ENCODE measurements at places on chromosomes 12 and 14.

DNA sequence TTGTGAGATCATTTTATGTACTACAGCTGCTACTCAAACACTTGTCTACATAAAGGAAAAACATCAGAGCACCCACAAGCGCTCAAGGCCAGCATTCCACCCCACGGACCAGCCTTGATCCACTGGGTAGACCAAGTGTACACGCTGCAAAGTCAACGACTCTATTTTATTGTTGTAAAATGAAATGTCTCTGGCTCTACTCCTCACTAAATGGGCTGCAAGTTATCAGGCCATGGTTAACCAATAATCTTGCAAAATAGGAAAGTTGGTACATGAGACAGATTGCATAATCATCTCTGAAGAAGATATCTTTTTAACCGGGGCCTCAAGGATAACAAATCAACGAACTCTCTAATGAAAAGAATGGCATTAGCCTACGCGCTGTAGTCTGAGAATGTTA is 69.9 kb upstream of the FOXN3 start:
- DNase-seq, result no peak

DNA sequence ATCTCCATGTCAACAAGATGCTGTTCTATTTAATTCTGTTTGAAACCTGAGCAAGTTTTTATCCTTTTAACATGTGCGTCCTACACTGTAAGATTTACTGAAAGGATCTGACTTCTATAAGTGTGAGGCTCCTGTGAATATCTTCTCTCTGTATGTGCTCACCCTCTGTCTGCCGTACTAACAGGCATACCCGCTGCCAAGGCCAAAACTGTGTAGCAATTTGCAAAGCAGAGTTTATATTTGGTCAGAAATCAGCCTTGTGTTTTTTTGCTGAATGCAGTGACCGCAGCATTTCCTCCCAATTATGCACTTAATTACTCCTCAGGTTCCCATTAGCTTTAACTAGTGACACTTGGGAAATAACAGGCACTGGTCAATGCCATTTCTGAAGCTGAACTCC is 12.3 kb downstream of the CHST11 start:
- no peak for DNase-seq

DNA sequence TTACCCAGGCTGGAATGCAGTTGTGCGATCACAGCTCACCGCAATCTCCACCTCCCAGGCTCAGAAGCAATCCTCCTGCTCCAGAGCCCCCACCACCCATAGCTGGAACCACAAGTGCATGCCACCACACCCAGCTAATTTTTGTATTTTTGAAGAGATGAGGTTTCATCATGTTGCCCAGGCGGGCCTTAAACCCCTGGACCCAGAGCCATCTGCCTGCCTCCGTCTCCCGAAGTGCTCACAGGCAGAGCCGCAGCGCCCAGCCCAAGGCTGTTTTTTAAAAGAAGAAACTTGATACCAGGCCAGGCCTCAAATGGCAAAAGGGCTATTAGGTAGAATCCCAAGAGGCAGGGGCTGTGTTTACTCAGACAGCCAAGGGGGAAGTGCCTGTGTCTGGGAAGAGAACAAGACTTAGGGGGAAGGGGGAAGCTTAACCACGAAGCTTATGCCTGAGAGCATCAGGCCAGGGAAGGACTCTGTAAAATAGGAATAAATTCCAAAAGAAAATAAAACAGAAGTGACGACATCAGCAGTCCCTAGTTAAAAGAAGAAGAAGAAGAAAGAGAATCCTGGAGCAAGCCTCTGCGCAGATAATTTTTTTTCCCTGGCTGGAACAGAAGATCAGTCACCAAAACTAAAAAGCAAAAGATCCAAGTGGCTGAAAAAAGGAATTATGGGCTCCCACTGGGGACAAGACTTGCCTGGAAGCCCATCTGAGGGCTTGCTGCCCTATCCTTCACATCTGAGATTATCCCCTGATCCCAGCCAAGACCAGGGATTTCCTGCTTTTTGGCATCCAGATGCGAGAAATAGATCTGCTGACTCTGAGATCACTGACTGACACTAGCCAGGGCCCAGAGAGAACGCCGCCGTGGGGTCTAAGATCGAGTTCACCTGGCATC is 170.5 kb downstream of the NDUFA12 start:
- no peak for DNase-seq

DNA sequence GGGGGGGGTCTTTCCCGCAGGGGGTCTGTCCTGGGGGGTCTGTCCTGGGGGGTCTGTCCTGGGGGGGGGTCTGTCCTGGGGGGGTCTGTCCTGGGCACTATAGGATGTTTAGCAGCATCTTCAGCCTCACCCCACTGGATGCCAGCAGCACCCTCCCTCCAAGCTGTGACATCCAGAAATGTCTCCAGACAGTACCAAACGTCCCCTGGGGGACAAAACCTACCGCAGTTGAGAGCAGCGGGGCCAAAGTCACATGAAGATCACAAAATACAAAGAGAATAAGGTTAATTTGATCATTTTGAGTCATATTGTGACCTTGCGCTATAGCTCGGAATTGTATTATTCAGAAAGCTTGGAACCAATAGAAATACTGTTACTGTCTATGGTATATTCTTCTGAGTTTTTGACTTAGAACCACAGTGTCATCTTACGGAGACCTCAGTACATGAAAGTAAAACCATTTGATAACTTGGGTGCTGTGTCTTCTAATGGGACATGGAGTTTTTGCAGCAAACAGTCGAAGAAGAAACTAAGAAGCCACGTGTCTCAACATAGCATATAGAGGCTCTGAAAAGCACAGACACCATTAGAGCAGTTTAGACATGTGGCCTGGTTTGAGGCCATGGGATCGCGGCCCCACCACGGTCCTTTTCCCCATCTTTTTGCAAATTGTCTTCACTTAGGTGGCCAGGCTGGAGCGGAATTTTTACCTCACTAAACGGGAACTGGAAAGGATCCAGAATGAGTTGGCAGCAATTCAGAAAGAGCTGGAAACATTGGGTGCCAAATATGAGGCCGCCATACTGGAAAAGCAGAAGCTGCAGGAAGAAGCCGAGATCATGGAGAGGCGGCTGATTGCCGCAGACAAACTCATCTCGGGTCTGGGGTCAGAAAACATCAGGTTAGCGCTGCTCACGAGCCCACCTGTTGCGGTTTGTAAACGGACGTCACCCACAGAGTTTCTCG is 59.9 kb downstream of the CCDC92 start:
- DNase-seq, result no peak

DNA sequence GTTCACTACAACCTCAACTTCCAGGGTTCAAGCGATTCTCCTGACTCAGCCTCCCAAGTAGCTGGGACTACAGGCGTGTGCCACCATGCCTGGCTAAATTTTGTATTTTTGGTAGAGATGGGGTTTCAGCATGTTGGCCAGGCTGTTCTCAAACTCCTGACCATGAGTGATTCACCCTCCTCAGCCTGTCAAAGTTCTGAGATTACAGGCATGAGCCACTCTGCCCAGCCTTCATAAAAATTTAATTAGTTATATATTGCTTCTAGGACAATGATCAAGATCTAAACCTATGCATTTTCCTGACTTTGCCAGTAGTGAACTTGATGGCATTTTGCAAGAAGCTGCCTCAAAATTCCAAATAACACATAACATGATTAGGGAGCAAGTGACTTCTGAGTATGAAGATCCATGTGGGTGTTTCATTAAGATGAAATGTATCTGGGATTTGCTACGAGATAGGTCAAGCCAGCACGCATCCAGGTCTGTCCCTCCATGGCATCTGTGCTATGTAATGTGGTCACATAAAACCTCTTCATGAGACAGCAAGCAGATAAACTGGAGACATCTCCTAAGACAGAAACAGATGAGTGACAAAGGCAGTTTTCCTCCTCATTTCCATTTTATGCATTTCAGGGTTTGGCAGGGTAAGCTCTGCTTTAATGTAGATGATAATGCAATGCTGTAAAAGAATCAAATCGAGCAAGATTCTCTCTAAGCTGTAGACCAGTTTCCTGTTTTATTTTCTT is 319.4 kb upstream of the ATP2B1 start:
- no peak for DNase-seq

DNA sequence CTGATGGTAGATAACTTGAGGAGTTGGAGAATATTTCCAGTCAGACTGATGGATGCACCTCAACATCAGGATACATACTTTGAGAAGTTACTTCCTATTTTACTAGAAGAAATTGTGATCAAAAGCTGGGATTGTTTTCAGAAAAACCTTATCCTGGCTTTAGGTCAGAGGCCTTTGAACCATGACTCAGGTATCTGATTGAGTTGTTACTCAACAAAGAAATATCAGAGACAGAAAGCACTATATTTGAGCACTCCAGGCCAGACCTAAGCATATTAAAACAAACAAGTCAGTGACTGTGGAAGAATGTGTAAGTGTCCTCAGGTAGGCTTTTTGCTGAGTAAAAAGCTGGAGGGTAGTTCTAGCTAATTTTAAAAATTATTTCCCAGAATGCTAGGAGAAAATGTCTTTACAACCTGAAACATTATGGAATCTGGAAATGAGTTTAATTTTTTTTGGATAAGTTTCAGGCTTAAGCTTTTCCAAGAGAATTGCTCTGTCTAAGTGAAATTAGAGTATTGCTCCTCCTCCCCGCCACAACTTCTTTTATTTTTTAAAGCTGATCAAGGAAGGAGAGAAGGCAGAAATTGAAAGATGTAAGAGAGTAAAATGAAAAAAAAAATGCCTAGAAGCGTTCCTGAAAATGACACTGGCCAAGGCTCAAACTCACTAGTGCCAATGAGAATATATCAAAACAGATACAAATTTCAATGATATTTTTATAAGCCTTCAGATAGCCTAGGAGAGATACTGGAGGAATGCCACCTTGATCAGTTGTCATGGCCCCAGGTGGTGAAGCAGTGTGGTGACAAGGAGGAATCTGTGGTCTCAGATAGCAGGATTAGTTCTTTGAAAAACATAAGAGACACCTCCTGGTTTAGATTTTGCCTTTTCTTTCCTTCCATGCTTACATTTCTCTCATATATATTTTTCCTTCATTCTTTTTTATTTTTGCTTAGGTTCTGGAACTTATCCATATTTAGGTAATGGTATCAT is 790.3 kb downstream of the TMTC2 start:
- no peak for DNase-seq

- DNase-seq, result no peak
Measured at GRCh38 chr14:75609116-75609515, 30.7 kb downstream of the FLVCR2 start.

GRCh38 chr14:22560662-22561365 is 28.2 kb downstream of the DAD1 start:
- DNase-seq, result no peak

DNA sequence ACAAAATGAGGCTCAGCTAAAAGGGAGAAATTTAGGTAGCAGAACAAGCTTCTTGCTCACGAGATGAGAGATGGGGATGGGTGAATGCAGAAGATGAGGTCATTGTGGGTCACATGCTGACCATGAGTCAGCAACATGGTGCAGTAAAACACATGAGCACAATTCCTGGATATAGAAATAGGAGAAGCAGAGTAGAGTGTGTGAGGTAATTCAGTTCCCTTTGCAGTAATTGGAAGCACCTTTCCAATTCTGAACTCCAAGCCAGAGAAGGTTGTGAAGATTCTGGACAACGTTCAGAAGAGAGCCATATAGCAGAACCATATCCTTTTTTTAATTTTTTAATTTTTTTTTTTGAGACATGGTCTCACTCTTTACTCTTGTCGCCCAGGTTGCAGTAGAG is 62.0 kb upstream of the LMNTD1 start:
- no peak for DNase-seq

DNA sequence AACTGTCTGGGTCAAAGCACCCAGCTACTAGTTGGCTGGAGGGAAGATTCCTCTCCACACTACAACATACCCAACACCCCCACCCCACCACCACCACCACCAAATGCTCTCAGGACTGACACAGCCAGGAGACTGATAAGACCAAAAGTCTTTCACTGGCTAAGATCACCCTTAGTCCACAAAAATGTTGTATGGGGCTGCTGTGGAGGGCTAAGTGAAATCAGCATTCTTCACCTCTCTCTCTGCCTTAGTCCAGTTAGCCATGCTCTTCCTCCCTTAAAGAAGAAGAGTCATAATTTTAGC is 106.2 kb downstream of the NUAK1 start:
- DNase-seq, result no peak

Measured in stimulated activated CD8-positive, alpha-beta memory T cell treated with anti-CD3 and anti-CD28 coated beads, Interleukin-2, amount 100 ng/mL, for 1 hour (primary cell).